ENCODE measurements at places on chromosomes 7 and 10.

DNA sequence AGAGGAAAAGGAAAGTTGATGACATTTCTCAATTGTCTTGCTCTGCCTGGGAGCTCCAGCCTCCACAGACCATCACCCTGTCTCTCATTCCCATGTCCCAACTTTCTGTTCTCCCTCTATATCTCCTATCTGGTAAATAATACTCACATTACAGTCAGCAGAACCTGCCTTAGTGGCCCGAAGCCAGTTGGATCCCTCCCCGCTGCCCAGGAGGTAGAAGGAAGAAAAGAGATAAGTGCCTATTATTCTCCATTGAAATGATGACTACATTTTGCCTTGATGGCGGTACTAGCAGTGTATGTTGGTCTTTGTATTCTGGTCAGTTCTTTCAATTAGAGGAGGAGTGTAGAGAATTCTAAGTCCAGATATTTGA lies 91.9 kb downstream of the CSTF2T start:
- no peak for DNase-seq

- no peak for DNase-seq
Measured at GRCh38 chr7:6575281-6576023, 1.8 kb upstream of the ZDHHC4 start.

DNA sequence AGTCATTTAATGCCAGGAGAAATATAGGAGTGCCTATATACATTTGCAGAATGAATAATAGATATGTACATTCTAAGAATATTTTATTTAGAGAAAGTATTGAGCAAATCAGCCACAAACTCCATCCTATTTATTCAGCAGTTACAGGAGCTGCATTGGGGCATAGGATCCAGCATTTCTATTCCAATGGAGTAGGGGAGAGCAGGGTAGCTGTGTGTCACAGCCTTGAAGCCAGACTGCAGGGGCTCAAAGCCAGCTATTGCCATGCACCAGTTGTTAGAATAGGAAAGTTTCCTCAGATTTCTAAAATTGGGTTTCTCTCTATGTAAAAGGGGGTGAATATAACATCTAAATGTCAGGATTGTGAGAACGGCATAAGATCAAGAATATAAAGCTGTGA lies 116.8 kb upstream of the MYO3A start:
- no peak for DNase-seq

GRCh38 chr10:79034271-79034876 lies 34.4 kb upstream of the ZMIZ1 start:
- DNase-seq, result no peak

DNA sequence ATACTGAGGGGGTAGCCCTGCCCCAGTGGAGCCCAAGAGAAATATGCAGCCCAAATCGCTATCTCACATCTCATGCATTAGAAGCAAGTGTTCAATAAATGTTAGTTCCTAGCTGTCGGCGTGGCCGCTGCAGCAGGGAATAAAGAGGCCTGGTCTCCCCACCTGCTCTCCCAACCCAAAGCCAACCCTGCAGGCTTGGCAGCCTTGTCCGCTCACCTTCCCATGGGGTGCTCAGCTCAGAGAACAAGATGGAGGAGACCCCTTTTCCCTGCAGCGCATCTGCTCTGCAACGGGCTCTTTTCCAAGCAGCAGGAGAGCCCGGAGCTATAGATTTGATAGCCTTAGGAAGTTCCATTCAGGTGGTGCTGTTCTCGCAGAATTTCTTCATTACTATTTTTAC lies 12.0 kb upstream of the DOCK1 start:
- no peak for DNase-seq

GRCh38 chr7:20350518-20350951 lies 19.8 kb downstream of the ITGB8 start:
- no peak for DNase-seq

DNA sequence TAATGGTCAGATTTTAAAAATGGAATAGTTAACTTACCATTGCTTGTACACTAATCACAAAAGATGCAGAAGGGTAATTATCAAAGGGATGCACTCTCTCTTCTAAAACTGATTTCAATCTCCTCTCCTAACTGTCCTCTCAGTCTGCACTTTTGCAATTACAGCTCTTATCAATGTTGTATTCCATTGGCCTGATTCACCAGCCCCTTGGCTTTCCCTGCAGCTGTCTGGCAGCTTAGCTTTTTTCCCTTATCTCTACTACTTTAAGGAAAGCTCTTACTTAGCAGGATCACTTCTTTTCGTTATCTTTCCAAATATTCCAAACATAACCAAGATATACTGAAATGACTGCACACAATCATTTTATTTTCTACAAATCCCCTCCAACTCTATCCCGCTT lies 448.8 kb downstream of the GRM8 start:
- no peak for DNase-seq

GRCh38 chr7:4151926-4152549 lies 530.1 kb upstream of the FOXK1 start:
- DNase-seq, result no peak

- DNase-seq, result no peak
Measured at GRCh38 chr7:55478700-55479099, 93.6 kb downstream of the VOPP1 start.

DNA sequence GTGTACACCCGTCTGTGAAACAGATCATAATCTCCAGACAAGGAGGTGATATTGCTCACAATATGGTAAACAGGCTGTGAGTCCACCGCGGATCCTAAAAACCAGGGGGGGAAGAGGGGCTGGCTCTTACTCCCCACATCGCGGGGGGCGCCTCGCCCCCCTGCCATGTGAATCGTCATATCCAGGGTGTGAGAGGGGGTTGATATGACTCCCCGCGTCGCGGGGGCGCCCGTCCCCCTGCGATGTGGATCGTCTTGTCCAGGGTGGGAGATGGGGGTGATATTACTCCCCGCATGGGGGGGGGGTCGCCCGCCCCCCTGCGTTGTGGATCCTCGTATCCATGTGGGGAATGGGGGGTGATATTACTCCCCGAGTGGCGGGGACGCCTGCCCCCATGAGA lies 30.9 kb downstream of the OCM2 start:
- DNase-seq, result no peak

GRCh38 chr7:94160719-94161435 lies 156.7 kb upstream of the BET1 start:
- DNase-seq, result no peak

DNA sequence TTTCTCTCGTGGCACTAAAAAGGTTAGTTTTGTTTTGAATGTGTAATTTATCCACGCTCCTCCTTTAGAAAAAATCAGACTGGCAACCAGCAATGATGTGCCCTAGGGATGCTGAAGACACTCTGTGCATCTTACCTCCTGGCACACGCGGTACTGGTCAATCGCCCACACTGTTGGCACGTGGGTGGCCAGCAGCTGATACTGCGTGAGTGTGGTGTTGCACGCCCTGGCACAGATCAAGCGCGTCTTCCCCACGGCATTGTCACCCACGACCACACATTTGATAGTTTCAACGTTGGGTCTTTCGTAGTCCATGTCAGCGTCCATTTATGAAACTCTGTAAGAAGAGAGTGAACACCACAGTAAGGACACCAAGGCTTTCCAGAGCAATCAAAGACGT lies 32.8 kb downstream of the RHOBTB1 start:
- DNase-seq, result no peak

DNA sequence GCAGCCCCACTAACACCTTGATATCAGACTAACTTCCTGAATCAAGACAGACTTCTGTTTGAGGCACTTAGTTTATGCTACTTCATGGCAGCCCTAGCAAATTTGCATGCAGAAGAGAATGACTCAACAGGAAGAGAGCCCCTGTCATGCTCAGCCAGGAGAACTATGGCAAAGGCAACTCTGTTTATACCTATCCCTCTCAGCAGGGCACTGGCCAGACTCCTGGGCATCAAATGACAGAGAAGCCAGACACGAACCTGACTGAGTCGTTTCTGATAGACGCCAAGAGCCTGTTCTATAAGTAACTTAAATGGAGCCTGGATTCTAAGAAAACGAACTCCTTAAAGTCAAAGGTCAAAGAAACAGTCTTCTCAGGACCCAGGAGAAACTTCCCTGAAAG lies 50.9 kb upstream of the UNC5B start:
- no peak for DNase-seq

DNA sequence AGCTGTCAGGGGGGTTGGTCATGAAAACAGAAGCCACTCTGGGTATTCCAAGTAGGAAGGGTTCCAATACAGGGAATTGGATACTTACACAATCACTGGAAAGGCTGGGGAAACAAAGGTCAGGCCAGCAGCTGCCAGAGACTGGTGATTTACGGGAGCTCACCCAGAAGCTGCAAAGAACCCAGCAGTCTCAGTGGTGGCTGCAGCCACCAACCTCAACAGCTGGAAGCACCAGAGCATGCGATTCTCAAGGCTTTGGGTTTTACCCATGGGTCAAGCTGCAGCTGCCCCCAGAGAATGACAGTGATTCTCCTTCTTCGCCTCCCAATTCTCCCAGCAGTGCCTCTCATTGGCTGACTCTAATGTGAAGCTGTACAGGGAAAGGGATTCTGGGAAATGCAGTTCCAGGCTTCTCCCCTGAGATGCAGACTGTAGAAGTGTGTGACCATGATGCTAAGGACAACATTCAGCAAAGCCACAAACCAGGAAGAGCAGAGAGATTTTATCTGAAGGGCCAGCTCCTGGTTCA lies 107.2 kb upstream of the TCF7L2 start:
- DNase-seq, result no peak

- no peak for DNase-seq
Measured at GRCh38 chr7:15012135-15012534, 109.6 kb upstream of the DGKB start.

DNA sequence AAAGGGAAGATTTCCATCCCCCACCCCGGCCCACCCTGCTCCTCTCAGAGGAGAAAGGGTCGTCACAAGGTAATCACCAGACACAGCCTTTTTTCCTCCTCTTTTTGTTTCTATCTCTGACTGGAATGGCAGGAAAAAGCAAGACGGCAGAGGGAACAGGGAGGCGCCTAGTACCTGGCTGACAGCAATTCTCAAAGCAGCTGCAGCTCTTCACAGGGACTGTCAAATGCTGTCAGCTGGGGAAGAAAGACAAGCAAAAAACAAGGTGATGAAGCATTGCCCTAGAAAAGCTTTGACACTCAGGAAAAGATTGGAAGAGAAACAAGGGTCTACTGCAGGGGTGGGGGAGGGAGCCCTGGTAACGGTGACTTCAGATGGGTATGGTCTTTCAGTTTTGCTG lies 52.7 kb downstream of the GNA12 start:
- no peak for DNase-seq

DNA sequence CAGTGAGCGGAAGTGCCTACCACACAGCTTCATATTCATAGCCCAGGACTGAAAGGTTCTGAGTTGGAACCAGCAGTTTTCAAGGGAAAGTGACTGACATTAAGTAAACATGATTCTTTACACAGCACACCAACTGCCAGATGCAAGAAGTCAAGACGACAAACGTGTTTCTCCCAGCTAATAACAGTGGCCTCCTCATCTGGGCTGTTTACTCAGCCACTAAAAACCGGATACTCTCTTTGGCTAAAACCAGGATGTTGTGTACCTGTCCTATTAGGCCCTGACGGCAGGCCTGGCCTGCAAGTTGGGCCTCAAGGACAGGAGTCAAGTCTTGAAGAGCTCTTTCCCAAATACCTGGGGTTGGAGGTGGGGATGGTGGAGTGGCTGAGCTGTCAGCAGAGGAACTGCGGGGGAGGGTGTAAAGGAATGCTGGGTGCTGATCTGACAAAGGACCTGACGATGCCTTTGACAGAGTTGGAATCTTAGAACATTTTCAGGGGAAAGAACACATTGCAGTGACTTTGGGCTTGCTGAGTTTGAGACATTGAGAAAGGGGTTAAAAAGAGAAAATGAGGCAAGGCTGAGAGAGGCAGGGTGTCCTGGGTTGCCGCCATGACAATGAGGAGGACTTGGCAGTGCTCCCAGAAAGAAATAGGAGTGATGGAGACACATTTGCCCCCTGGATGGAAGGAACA lies 57.7 kb downstream of the STEAP1B start:
- DNase-seq, result no peak

- DNase-seq, result no peak
Measured at GRCh38 chr7:139118805-139119485, 9.4 kb upstream of the ZC3HAV1 start.

- DNase-seq, result no peak
Measured at GRCh38 chr10:62696798-62697197, 107.7 kb upstream of the ADO start.

- no peak for DNase-seq
Measured at GRCh38 chr10:129770286-129770685, 193.8 kb downstream of the EBF3 start.

DNA sequence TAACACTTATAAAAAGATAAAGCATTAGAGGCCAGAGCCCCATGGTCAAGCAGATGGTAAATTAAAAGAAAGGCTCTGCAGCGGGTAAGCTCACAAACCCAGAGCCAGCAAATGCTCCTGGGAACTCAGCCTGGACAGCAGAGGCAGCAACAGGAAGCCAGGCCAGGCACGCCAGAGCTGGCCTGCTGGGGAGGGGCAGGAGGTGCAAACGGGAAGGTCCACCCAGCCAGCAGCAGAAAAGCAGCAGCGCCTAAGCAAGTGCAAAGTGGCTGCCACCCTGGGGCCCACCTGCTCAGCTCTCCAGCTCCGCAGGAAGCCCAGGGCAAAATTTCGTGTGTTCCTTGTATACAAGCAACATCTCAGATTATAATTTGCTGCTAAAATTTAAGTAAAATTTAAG lies 82.7 kb upstream of the GPR22 start:
- no peak for DNase-seq

DNA sequence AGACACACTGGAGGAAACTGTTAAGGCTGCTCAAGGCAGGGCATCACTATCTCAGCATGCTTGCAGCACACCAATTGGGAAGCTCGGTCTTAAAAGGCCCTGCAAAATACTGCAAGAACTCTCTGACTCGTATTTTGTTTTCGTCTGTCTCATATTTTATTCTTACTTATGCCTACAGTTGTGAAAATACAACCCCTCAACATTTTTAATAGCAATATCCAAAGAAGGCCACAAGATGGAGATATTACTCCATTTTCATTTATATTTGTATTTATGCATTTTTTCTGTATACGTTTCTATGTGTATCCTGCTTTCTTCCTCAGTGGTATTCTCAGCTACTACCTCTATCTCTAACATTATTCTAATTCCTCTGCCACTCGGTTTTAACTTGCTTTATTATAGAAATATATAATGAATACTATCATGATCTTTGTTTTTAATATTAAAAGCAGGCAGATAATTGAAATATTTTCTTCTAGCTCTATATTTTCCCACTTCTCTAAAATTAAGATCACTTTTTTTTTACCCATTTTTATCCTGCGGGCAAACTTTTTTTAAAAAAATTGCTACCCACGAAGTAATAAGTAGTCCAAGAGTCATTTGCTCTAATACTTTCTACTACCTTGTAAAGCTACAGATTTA lies 10.0 kb downstream of the DNAJC1 start:
- DNase-seq, result no peak
